ENCODE measurements at places on chromosomes 3 and 15.

GRCh38 chr15:54462511-54462913 lies 484.3 kb downstream of the UNC13C start:
- no peak for DNase-seq

- no peak for DNase-seq
Measured at GRCh38 chr3:95645291-95645690, 1169.1 kb upstream of the EPHA6 start.

GRCh38 chr3:99789011-99789721 lies 28.5 kb upstream of the CMSS1 start:
- DNase-seq, result no peak

DNA sequence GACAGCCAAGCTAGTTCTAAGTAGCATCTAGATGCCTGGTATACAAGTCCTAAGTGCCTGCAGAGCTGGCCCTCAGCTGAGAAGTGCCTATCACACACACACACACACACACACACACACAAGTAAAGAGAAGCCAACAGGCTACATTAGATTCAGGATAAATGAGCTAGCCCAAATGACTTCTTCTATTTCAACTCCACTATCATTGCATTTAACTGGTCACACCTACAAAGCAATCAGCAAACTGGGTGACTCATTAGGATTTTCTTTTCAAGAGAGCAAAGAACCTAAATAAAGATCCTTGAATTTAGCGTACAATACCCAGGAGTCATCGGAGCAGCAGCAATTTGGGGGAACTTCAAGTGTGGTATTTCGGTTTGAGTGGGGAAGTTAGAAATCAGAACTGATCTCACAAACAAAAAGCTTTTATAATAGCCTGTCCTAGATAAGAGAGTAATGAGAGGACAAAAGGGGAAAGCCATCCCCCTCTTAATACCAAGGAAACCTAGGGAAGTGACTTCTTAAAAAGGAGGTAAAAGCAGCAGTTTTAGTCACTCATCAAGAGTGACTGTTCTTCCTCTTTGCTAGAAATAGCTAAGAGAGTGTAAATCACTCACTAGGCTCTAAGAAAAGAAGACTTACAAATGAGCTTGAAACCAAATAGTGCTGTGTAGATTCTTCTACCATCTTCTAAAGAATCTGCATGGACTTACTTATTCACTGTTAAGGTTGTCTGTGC lies 112.7 kb downstream of the TNIK start:
- DNase-seq, result no peak

- no peak for DNase-seq
Measured at GRCh38 chr3:124935264-124935663, 713 bp upstream of the MUC13 start.

DNA sequence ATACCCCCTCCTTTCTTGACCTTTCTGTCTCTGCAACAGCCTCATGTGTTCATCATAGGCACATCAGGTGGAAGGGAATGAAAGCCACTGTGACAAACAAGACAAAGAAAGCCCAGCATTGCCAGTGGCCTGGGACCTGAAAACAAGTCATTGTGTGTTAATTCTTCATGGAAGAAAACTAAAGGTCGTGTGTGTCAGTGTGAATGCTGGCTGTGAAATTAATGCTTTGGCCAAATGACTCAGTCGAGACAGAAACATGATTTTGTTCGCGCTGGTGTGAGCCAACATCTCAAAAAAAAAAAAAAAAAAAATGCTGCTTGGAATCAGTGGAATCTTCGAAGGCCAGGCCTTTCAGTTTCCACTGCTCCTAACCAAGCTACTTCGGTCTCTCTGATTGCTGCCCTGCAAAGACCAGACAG lies 386.5 kb upstream of the PROK2 start:
- DNase-seq, result no peak

- no peak for DNase-seq
Measured at GRCh38 chr3:191455257-191455952, 5.6 kb upstream of the PYDC2 start.
